Renal pelvis (tissue), 12 donors: ENCODE measurements at places on chromosomes 1 and 21. TPM values are rescaled to one million over a fixed set of nuclear protein-coding genes. Genes with fewer than 3 reads are reported as not detected.

- DNase-seq = peak; percentile 33
These were observed 65.2 kb upstream of the TINAGL1 start for GRCh38 chr1:31510853-31511789.

SYT14 gene
- 0.28 TPM for polyA plus RNA-seq

DNA sequence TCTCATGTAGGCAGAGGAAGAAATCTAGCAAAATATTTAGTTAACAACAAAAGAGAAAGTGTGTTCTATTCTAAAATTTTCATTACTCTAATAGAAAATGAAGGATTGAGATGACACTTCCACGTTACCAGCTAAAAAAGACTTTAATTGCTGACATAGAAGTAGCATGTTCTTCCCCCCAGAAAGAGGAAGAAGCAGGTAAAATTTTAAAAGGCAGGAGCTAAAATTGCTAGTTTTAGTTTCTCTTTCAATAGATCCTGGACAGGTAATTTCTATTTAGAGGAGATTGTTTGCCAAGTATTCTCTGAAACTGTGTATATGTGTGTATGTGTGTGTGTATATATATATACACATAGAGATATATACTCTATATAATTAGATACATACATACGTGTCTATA, 248.1 kb upstream of the FMN2 start:
- DNase-seq = no peak

DNA sequence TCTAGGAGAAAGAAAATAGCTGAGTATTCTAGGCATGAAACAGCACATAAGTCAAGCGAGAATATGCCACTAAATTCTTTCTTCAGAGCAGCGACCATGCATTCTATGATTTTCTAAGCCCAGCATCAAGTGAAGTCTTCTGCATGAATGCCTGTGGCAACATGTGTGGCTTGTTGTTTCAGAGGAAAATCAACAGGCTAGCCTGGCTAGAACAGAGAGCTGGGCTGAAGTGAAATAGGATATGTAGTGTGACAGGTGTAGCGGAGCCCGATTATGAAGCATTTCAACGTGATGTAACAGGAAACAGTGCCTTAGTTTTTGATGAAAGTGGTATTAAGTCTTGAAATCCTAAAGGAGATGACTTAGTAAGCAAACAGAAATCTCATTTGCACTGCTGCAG, 7.0 kb downstream of the CSDE1 start:
- DNase-seq = peak; percentile 12

PLPPR4 gene
- 2.0 TPM for polyA plus RNA-seq

GRCh38 chr1:237239248-237239647, 197.3 kb downstream of the RYR2 start:
- DNase-seq = no peak

- no peak for DNase-seq
These were observed 59.1 kb downstream of the NME7 start for GRCh38 chr1:169308313-169309039.

DNA sequence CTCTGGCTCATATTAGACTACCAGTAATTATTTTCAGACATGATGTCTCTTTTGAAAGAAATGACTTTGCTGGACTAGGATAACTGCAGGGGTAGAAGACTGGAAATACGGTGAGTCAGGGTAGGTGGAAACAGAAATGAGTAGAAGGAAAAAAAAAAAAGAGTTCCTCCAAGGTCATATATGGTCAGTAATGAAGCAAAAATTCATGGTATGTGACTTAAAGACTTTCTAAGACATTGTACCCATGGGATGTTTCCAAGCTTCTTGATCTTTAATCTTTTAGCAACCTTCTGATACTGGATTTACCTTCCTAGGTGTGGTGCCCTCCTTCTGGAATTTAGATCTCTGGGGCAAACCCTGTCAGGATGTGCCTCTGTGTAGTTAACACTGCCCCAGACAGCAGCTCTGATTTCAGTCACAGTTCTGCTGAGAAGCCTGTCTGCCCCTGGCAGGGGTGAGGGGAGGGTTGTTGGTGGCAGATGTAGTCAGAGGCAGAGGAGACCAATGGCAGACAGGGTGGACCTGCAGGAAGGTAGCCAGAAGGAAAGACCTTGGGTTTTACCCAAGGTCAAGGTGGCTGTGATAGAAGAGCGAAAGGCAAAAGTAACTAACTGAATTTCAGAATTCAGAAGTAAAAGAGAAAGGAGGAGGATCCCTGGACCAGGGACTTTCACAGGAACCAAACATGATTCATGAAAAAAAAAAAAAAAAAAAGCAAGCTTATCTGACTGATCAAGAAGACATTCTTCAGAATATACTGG, 44.1 kb upstream of the BCL10 start:
- DNase-seq = no peak

DNA sequence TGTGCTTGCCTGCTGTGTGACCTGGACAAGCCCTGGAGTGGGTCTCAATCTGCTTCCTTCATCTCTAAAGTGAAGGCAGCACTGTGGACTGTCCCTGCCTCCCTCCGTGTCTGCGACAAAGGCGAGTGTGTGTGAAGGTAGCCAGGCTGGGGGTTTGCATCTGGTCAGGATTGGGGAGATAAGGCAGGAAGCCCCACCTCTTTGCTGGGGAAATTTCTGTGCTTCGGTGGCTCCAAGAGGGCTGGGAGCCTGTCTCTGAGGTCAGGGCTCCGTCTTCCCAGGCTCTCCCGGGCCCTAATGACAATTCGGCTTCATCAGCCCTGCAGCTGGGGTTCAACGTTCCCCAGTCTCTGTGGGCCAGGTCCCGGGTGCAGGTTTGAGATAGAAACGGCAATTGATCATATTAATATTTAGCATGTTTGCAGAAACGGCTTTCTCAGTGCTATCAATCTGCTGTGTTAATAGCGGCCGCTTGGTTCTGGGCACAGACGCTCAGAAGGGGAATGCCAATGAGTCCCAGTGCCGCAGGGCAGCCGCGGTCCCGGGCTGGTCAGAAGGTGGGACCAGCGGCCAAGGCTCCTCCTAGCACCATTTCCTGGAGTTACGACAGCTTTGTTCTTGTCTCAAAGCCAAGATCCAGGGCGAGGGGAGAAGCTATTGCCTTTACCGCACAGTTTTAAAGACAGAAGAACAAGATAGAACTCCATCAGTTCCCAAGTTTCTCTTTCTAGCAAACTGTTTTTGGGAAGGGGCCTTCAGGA, 105.7 kb downstream of the PRDM16 start:
- DNase-seq = peak; percentile 38

DNA sequence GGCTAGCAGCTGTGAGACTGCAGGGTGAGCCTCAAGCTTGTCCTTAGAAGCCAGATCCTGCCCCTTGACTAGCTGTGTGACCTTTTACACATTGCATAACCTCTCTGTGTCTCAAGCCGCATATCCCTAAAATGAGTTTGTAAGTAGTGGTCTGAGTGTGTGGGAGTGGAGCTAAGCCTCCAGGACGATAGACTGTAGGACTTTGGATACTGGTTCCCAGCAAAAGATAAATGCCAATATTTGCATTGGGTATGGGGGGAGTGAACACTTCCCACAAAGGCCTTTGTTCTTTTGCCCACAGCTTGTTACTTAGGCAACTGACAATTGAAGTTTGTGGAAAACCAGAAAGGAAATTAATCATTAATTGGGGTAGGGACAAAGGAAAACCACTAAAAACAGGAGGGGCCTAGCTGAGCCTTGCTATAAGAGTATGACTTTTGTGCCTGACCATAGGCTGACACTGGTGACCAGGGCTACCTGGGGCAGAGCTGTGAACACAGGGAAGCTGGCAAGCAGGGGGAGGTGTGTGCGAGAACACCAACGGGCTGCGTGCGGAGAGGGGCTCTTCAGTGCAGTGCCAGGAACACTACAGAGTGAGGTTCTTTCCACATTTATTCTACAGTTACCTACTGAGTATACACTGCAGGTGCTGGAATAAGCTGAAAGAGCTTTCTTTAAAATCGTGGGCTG, 102.4 kb upstream of the ETV3 start:
- DNase-seq = peak; percentile 40

DNA sequence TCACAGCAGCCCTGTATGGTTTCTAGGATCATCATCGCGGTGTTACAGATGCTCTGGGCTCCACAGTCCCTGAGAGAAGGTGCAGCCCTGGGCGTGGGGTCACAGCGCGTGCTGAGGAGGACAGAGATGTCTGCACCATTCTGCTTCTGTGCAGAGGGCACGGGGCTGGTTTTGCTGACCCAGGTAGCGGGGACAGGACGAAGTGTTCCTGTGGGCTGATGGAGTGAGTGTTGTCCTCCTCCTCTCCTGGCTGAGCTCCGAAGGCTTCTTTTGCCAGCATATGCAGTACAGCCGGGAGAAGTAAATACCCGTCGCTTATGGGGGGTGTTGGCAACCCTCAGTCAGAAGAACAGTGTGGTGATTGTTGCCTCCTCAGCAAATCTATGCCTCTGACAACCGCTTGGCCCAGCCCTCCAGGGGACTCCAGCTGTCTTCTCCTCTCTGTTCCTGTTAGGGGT, 101.5 kb downstream of the DDX20 start:
- DNase-seq = no peak

DNA sequence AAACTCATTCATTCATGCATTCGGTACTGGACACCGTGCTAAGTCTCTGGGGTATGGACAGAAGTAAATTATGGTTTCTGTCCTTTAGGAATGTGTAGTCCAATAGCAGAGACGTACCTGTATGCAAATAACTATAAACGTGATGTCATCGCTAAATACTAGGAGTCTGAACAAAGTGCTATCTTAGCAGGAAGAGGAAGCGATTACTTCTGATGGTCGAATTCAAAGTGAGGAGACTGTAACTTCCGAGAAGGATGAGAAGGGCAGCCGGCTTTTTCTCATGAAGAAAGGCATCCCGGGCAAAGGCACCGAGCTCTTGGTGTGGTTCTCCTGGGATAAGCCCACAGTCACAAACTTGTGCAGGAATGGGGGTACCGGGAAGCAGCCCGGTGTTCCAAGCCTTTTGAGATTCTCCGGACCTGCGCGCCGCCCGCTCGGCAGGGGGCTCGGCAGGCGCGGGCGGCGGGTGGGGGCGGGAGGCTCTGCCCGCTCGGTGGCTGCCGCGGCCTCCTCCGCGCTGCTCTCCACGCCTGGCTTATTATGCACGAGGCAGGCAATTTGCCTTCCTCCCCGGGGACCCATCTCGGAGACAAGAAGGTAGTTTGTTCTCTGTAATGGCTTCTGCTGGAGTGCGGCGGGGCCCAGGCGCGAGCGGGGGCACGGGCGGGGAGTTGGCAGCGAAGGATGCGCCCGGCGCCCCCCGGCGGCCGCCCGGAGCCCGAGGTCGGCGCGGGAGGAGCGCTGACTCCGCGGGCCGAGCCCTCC, 67.5 kb upstream of the CD1D start:
- no peak for DNase-seq

RNU1-4 gene
- not detected for polyA plus RNA-seq

- no peak for DNase-seq
These were observed 34.4 kb upstream of the ID3 start for GRCh38 chr1:23593556-23594148.

GRCh38 chr1:159501082-159501481, 34.7 kb downstream of the OR10J5 start:
- DNase-seq = no peak

- DNase-seq = no peak
These were observed 13.3 kb upstream of the GNL2 start for GRCh38 chr1:37609002-37609401.

DNA sequence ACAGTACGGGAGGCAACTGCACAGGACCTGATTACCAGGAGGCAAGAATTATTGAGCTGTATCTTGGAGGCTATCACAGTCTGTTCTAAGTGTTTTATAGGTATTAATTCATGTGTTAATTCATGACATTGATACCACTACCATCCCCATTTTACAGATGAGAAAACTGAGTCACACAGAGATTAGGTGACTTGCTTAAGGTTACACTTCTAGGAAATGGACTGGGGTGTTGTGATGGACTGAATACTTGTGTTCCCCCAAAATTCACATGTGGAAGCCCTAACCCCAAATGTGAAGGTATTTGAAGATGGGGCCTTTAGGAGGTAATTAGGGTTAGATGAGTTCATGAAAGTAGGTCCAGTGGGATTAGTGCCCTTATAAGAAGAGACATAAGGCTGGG, 10.1 kb upstream of the TRIM63 start:
- no peak for DNase-seq

DNA sequence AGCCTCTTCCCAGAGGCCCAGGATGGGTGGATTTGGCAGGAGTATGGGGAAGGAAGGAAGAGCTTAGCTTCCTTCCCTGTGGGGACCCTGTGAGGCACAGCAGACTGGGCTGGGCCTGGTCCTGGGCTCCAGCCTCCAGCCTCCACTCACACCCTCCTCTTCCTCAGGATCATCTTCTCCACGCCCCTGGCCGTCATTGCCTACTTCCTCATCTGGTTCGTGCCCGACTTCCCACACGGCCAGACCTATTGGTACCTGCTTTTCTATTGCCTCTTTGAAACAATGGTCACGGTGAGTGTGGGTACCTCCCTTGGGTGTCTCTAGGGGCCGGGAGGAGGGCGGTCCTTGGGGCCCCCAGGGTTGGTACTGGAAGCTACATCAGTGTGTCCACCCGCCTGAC, 10.1 kb downstream of the MFSD2A start:
- no peak for DNase-seq

DNA sequence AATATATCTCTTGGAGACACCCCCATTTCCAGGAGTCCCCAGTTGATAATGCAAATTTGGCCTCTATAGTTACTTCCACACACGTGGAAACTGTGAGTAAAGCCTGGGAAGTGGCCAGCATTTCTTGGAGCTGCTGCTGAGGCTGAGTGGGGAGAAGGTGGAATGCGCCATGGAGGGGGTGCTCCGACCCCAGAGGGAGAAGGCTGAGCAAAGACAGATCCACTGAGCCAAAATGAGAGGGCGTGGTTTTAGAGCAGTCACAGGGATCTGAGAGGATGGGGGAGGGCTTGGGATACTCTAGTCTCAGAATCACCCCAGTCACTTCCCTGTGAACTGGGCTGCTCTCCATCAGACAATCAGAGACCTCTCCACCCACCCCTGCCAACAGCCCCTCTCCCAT, 38.7 kb downstream of the TRIM62 start:
- DNase-seq = no peak

ROR1 gene
- polyA plus RNA-seq = 31.2 TPM

TMEM269 gene
- polyA plus RNA-seq = 0.75 TPM

AK4 gene
- 44.8 TPM for polyA plus RNA-seq

GRCh38 chr1:45493116-45493697, 2.2 kb upstream of the TESK2 start:
- DNase-seq = no peak

TSPEAR gene
- polyA plus RNA-seq = 1.0 TPM

- no peak for DNase-seq
These were observed 46.8 kb downstream of the TRPM2 start for GRCh38 chr21:44399955-44400790.

CELA2B gene
- polyA plus RNA-seq = 0.59 TPM

DNA sequence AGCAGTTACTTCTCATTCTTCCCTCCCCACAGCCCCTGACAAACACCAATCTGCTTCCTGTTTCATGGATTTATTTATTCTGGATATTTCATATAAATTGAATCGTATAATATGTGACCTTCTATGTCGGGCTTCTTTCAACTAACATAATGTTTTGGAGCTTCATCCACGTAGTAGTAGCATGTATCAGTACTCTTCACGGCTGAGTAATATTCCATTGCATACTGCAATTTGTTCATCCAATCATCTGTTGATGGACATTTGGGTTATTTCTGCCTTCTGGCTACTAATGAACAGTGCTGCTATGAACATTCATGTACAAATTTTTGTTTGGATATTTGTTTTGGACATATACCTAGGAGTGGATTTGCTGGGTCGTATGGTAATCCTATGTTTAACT, 1.9 kb upstream of the KAZN start:
- no peak for DNase-seq
